Inflammatory macrophage treated with lipopolysaccharide for 1 hour (primary cell): ENCODE measurements at places on chromosomes 4 and X.

- no peak for DNase-seq
These were observed 167.5 kb upstream of the USP38 start for GRCh38 chr4:143017210-143017609.

DNA sequence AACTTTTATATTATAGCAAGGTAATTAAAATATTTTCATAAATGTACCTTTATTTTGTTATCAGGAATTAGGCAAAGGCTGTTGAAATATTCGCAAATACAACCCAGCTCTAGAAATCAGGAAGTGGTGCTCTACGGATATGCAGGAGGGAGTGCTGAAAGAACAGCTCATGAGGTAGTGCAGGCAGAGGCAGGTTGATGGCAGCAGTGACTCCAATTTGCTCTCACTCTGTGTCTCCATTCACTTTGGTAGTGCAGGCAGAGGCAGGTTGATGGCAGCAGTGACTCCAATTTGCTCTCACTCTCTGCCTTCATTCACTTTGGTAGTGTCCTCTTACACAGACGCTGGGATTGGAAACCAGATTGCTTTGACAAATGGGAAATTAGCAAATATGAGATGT is 277.9 kb downstream of the TRIML1 start:
- DNase-seq, result no peak

DNA sequence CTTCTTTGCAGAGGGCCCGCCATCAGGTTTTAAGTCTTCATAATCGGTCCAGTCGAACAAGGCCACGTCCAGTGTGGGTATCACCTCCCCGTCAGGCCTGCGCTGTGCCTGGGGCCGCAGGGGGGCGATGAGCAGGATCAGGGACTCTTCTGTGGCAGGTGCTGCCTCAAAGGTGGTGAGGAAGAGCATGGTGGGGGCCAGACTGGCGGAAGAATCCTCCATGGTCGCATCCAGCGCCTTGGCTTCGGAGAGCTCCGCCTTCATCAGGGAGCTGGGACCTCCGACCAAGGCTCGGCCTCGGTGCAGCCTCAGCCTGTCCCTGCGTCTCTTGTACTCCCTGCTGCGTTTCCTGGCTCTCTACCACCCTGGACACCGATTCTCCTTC is 17.5 kb downstream of the FAM9A start:
- DNase-seq, result no peak

- DNase-seq, result no peak
These were observed 9.6 kb upstream of the OTUD4 start for GRCh38 chr4:145189981-145190380.

DNA sequence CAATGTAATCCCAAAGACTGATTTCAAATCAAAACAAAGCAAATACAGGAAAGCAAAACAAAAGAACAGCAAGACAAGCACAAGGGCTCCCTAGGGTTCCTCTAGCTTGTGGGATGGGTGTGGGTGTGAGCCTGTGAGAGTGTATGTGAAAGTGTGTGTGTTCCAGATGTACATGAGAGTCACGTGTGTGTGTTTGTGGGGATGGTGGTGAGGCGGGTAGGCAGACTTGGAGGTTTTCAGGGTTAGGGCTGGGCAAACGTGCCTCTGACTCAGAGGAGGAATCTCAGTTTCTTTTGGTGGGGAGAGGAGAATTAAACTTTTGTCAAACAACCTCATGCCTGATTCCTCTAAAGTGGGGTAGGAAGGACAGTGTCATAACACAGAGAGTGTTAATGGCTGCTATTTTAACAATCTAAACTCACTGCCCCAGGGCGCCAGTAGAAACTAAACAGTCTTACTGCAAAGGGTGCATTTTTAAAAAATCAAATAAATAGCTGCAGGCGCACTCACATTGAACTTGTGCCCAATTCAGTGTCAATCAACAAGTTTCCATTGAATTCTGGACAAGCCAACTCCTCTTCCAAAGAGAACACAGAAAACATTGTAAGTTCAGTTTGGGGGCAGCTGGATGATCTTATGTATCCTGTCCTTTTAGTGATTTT is 51.8 kb downstream of the CHRDL1 start:
- no peak for DNase-seq

DNA sequence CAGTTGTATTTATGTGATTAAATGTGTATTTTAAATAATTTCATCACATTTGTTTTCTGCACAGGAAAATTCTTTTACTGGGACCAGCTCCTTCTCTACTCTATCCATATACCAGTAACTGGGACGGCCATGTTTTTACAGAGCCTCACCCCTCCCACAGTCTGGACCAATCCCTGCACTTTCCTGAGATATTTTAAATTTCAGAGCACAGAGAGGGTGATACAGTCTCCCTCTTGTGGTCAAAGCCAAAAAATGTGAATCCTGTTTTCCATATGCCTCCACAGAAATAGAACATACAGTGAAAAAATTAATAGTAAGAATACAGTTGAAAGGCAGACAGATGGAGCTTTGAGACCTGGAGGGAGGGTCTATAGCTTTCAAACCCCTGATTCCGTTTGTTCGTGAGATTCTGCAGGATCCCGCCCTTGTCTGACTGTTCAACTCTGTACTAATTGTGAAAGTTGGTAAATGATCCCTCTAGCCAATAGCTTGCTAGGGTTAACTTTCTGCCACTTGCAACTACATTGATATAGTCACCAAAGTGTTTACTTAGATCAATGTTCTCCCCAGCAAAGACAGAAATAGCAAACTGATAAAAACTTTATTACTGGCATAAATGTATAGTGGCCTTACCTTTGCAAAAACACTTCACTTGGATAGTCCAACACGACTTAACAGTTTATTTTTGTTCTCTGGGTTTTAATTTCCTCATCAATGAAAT is 172.2 kb downstream of the PPARGC1A start:
- DNase-seq, result peak; percentile 9

DNA sequence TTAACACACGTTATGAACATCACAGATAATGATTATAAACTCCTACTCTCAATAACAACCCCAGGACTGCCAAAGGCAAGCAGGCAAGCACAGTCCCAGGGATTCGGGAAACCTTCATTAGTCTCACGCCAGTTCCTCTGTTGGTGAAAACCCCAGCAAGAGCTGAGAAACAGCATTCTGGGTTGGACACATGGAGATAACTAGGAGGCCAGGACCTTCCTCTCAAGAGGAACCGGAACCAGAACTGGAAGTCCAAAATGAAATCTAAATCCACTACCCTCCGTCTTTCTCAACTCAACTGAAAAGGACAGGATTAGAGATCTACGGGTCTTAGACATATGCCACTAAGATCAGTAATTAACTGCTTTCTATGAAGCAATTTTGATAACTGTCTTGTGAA is 3.8 kb downstream of the VEGFC start:
- DNase-seq, result no peak

GRCh38 chr4:140756319-140757231 is at the start of gene TBC1D9:
TBC1D9 (minus strand) TSS chr4:140756385; CDS start chr4:140756045, 340 bp downstream.
- peak; percentile 96 for DNase-seq

DNA sequence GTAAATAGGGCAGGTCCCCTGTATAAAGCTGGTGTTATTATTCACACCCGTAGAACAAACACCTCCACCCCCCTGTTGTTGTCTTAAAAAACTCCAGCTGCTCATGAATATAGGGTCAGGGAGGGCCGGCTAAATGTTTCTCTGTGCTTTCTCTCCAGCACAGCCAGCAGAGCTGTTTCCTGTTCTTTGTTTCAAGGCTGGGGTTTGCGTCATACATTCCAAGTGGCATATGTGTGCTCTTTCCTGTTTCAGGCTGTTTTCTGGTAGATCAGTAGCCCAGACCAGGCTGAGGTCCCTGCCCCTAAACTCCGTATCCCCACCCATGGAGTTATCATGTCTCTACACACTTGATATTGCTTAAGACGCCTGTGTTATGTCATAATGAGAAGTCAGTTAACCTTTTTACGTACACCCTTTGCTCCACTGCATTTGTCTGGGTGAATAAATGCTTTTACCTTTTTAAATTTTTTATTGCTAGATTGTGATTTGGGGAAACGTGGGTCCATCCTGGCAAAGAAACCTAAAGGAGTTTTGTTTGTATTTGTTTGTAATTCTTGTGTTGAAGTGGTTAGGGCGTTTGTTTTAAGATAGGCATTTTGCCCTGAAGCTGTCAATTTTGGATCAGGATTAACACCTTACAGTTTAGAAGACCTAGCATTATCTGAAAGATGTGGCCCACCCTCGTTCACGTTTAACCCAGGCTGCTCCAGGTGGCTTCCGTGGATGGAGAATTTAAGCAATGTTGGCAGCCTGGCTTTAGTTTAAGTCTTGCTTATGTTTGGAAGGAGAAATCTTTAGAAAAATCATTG is 3.3 kb downstream of the KLF3 start:
- DNase-seq, result peak; percentile 79

DNA sequence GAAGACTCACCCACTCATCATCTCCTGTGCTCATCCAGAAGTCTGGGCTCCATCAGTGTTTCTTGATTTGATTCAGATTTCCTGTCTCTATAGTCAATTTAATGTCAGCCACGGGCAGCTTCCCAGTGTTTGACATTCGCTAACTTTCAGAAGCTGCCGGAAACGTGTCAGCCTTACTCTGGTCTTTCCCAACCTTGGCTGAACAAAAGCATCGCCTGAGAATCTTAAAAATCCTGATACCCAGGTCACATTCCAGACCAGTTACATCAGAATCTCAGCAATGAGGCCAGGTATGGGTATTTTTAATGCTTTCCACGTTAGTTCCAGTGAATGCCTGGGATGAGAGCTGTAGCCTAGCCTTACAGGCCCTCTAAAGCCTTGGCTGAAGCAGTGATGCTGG is 233.8 kb downstream of the FRMPD4 start:
- no peak for DNase-seq

- no peak for DNase-seq
These were observed 35.0 kb upstream of the DKK2 start for GRCh38 chr4:107071108-107071507.

DNA sequence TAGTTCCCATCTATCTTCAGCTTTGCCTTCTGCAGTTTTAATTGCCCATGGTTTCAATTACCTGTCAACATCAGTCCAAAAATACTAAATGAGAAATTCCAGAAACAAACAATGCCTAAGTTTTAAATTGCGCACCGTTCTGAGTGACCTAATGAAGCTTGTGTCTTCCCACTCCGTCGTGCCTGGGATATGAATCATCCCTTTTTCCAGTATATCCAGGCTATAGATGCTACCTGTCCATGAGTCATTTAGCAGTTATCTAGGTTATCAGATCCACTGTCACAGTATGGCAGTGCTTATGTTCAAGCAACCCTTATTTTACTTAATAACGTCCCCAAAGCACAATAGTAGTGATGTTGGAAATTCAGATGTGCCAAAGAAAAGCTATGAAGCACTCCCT is 363.6 kb upstream of the FAM241A start:
- no peak for DNase-seq

DNA sequence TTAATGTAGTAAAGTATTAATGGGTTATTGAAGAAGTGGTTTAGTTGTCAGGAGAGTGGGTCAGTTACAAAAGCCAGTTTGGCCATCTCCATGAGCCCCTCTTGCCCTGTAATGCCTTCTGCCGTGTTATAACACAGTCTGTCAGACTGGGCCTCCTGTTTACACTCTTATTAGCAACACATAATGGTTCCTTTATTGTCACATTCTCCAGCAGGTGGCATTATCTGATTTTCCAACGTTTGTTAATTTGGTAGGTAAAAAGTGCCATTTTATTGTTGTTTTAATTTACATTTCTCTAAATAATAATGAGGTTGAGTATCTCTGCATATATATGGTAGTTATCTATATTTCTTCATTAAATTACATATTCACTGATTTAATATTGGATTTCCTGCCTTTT is 560.8 kb downstream of the FGF13 start:
- DNase-seq, result no peak

DNA sequence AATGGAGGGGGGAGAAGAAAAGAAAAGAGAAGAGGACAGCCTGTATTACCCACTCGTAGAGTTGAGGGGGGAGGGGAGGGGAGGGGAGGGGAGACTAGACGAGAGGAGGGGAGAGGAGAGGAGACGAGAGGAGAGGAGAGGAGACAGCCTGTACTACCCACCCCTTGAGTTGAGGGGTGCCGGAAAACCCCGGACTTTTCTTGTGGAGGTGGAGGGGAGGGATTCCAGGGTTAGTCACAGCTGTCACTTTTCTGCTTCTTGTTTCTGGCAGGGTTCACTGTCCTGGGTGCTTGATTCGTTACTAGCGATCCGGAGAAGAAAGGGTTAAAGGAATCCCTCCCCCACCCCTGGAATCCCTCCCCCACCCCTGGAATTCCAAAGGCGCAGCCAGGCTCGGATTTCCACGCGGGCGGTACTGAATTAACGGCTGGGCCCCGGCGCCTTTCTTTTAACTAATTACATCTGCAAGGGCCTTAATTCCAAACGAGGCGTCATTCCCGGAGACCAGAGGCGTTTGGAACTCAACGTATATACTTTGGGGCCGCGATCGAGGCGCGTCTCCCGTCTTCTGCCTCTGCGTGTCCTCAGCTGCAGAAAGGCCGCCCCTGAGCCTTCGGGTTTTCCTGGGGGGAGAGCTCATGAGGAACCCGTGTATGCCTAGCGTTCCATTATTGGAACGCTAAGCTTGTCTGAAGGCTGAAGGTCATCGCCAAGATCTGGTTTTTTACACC is 20.1 kb upstream of the CSF2RA start:
- peak; percentile 82 for DNase-seq

DNA sequence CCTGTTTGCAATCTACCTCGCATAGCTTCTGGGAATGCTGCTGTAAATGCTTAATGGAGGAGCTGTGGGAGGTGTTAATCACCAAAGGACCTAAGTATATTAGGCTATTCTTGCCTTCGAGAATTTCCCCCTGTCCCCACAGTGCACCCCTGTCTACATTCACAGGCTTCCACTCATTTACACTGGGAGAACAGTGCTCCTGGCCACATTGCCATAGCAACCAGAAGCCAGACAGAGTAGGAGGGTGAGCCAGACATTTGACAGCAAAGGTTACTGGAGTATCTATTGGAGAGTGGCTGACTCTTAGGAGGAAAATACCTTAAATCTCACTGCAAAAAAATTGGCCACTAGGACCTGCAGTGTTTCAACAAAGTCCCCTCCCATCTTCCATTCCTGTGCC is 185.9 kb upstream of the PBDC1 start:
- no peak for DNase-seq

- no peak for DNase-seq
These were observed 502.1 kb upstream of the IGFBP7 start for GRCh38 chr4:57612279-57612678.

GRCh38 chrX:141279476-141279875 is 37.2 kb upstream of the SPANXC start:
- DNase-seq, result no peak

GRCh38 chr4:148196164-148196563 is 246.1 kb downstream of the NR3C2 start:
- no peak for DNase-seq

DNA sequence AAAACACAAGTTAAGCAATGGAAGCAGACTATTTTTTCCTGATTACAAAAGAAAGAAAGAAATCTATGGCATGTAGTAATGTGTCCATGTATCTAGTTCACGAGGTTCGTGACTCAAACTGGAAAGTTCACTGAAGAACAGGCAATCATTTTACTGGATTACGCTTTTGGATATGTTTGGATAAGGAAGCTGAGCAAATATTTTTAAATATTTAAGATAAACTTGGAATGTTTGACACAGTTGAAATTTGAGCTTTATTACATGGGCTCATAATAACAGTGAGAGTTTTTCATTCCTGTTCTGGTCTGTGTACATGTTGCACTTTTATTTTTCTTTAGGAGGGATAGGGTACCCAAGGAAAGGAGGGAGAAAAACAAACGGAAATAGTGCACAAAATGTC is 244.2 kb upstream of the GK2 start:
- no peak for DNase-seq
